ENCODE measurements at places on chromosomes 4 and X.

DNA sequence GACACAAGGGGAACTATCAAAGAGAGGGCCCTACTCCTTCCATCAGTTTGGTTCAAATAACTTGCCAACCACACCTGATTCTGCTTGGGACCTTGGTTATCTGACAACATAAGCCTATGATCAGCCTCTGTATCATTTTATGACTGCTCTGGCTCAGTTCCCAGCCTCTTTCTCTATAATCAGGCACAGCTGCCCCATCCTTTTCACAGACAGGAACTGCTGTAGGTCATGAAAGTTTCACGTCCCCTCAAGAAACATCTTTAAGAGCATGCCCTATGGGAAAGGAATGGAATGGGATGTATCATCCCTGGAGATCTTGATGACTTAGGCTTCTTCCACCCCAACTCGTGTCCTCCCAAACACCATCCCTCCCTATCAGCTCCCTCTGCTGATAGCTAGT, 243.4 kb downstream of the AR start:
- DNase-seq: no peak

DNA sequence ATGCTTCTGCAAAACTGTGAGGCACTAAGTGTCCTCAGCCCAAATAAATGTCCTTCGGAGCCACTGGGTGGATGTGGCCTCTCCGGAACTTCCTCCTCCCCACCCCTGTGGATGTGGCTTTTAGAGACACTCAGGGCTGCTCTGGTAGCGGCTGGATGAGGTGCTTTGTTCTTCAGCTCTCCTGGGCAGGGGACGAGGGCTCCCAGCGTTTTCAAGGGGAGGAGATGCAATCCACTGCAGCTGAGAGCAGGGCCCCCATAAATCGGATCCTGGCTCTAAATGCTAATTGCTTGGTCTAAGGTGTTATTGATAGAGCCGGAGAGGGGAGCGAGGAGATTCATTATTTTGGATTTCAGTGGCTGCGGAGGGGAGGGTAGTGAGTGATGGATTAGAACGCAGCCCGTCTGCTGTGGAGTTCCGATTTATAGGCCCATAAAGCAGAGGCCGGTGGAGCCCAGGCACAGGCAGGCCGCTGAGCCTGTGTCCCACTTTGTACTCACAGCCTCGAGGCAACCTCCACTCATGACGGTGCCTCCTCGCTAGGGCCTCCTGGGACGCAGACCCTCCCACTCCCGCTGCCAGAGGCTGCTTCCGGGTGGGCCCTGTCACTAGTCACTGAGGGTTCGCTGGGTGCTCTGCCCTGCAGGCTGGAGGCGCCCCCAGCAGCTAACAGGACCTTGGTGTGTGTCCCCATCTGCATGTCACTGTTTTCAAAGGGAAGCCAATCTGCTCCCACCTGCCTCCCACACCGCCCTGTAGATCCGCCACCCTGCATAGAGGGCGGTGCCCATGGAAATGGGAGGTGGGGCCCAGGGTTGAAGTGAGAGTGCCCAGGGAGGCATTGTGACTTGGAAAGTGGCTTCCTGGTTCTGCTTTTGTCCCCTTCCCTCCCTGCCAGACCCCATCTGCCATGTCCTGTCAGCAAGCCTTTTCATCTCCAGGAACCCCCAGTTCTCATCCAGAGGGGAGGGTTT, 135.4 kb upstream of the PSAPL1 start:
- DNase-seq: no peak

DNA sequence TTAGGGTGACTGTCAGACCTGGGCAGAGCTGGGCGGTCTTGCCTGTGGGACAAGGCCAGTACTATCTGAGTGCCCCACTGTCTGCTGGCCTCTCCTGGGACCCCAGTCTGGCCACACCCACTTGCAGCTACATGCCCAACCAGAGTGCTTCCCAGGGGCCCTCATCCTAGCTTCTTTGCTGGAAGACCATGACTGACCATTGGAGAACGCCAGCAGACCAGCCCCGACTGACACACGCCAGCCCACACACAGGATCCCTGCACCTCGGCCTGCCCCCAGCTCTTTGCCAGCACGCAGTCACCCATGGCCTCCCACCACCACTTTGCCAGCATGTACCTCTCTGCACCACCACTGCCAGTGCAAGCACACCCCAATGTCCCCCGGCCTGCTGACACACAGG, 585.7 kb downstream of the ZNF674 start:
- DNase-seq: no peak

GRCh38 chr4:140302151-140302859, 71.1 kb upstream of the SCOC start:
- no peak for DNase-seq

GRCh38 chrX:11481035-11481434, 184.7 kb downstream of the ARHGAP6 start:
- no peak for DNase-seq

GRCh38 chr4:94084155-94084554, 123.5 kb upstream of the SMARCAD1 start:
- DNase-seq: no peak

DNA sequence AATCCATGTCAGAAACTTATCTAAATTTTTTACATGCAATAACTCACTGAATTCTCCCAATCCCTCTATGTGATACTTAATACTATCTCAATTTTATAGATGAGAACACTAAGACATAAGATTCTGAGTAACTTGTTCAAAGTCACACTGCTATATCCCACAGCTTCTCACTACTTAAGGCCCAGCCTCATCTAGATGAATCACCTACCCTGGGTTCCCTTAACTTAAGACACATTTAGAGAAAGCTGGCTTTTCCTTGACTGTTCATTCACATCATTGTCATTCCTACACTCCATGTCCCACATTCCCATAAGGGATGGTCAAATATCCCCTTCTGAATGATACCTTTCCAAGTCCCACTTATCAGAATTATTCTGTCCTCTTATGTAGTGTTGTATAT, 21.0 kb downstream of the TNIP3 start:
- DNase-seq: no peak

GRCh38 chr4:38873290-38873944, 5.8 kb downstream of the FAM114A1 start:
- DNase-seq: peak; percentile 7

DNA sequence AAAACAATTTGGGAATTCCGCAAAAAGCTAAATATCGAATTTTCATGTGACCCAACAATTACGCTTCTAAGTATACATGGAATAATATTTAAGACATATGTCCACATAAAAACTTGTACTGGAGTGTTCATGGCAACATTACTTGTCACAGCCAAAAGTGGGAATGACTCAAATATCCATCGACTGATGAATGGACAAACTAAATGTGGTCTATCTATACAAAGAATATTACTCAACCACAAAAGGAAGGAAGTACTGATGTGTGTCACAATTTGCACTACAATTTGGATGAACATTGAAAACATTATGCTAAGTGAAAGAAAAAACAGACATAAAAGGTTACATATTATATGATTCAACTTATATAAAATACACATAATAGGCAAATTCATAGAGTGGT, 71.9 kb downstream of the AFF2 start:
- DNase-seq: no peak

GRCh38 chrX:15816886-15817285, 26.6 kb downstream of the ZRSR2 start:
- no peak for DNase-seq

DNA sequence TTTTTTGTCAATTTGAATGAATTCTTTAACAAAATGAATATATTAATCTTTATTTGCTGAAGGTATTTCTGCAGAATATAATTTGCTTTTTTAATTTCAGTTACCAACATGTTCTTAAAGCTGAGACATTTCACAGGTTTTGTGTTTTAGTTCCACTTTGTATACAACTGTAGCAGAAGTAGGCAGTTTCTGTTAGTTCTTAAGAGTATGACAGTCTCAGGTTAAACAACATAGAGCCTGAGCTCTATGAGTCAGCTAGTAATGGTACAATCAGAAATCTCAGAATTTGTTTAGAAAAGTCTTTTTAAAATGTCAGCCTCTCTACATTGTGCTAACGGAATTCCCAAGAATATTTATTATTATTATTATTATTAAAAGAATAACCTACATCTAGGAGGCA, 50.4 kb downstream of the GSTCD start:
- no peak for DNase-seq

DNA sequence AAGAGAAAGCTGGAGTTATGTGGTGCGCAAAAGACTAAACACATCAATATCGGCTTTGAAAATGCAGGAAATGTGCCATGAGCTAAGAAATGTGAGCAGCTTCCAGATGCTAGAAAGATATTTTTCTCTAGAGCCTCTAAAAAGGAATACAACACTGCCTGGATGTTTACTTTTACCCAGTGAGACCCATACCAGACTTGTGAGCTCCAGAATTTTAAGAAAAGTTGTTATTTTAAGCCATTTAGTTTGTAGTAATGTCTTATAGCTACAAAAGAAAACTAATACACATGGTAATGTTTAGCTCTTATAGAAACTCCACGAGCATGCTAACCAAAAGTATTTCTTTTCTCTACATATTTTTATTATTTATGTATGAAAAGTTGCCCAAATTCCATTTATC, 1389.4 kb downstream of the C4orf33 start:
- DNase-seq: no peak

- no peak for DNase-seq
These were observed 161.4 kb downstream of the RAB28 start for GRCh38 chr4:13322681-13323101.

DNA sequence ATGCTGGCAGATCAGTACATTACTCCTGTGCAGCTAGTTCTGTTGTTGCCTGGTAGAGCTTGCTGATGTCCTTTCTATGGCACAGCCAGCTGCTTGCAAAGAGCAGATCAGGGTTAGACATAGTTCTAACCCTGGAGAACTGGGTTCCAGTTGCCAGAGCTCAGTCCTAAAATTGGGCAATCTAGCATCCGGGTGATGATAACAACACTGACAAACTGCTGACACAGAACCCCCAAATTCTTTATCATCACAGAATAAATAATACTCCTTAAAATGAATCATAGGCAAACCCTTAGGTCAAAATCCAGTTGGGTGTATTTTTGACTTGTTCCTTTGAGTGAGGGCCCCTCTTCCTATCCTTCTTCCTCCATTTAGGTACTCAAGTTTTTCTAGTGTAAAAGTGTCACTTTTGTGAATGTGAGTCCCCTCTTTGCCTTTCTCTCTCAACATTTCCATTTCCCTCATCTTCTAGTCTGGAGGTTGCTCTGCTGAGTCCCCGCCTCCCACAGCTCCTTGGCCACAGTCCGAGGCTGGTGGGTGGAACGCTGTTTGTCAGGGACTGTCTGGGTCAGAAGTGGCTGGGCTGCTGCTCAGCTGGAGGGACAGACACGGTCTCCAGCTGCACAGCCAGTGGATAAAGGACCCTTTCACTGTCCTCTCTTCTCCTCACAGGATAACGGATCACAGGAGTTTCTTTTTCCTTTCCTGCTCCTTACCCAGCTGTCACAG, 93.6 kb upstream of the RASGEF1B start:
- DNase-seq: peak; percentile 23

- no peak for DNase-seq
These were observed 74.0 kb downstream of the FHDC1 start for GRCh38 chr4:153010146-153010545.

GRCh38 chr4:56641494-56642051, 39.5 kb downstream of the HOPX start:
- DNase-seq: no peak

GRCh38 chrX:5748586-5749150, 480.0 kb downstream of the NLGN4X start:
- DNase-seq: no peak

DNA sequence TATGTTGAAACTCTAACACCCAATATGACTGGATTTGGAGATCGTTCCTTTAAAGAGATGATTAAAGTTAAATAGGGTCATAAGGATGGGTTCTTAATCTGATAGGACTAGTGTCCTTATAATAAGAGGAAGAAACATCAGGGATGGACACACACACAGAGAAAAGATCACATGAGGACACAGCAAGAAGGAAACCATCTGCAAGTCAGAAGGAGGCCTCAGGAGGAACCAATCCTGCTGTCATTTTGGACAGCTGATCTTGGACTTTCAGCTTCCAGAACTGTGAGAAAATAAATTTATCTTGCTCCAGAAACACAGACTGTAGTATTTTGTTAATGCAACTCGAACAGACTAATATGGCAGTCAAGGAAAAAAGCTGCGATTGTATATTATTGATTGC, 631.5 kb downstream of the PCDH7 start:
- no peak for DNase-seq

GRCh38 chr4:8778291-8778690, 93.3 kb downstream of the HMX1 start:
- no peak for DNase-seq

DNA sequence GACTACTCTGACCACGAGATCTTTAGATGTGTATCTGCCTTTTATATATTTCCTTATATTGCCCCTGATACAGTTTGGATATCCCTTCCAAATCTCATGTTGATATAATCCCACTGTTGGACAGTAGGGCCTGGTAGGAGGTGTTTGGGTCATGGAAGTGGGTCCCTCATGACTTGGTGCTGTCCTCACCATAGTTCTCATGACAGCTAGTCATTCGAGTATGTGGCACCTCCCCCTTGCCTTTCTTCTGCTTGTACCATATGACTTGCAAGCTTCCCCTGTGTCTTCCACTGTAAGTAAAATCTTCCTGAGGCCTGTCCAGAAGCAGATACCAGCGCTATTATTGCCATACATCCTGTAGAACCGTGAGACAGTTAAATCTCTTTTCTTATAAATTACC, 145.3 kb downstream of the ZNF518B start:
- DNase-seq: no peak

DNA sequence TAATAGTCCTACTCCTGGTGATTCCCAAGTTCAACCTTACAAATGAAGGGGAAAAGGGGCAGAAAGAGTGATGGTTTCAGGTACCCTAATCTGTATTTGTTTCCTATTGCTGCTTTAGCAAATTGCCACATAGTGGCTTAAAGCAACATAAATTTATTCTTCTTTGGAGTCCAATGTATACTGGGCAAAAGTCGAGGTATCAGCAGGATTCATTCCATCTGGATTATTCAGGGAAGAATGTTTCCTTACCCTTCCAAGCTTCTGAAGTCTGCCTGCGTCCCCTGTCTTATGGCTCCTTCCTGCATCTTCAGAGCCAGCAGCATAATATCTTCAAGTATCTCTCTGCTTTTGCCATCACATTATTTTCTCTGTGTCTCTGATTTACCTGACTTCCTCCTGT, 10.3 kb upstream of the BST1 start:
- no peak for DNase-seq

- DNase-seq: no peak
These were observed 81.2 kb downstream of the NPY1R start for GRCh38 chr4:163251204-163251603.

DNA sequence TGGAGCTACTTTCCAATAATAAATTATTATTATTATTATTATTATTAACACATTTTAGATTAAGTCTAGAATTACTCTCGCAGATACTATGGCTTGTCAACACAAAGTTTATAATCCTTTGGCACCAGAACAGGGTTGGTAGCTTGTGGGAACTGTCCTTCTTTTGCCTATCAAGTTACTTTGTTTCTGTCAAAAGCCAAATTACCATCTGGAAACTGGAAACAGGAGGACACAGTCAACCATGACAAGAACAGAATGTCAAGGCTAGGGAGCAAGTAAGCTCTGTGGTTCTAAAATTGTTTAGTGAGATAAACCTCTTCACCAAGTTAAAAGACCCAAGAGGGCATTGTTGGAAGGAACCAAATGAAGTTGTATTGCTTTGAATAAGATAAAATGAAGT, 42.5 kb downstream of the DGKK start:
- DNase-seq: no peak

GRCh38 chrX:129092242-129092641, 431.0 kb downstream of the SMARCA1 start:
- DNase-seq: no peak

GRCh38 chr4:144185086-144185485, 44.6 kb upstream of the GYPA start:
- no peak for DNase-seq
